ENCODE measurements at places on chromosomes 3 and 15.

DNA sequence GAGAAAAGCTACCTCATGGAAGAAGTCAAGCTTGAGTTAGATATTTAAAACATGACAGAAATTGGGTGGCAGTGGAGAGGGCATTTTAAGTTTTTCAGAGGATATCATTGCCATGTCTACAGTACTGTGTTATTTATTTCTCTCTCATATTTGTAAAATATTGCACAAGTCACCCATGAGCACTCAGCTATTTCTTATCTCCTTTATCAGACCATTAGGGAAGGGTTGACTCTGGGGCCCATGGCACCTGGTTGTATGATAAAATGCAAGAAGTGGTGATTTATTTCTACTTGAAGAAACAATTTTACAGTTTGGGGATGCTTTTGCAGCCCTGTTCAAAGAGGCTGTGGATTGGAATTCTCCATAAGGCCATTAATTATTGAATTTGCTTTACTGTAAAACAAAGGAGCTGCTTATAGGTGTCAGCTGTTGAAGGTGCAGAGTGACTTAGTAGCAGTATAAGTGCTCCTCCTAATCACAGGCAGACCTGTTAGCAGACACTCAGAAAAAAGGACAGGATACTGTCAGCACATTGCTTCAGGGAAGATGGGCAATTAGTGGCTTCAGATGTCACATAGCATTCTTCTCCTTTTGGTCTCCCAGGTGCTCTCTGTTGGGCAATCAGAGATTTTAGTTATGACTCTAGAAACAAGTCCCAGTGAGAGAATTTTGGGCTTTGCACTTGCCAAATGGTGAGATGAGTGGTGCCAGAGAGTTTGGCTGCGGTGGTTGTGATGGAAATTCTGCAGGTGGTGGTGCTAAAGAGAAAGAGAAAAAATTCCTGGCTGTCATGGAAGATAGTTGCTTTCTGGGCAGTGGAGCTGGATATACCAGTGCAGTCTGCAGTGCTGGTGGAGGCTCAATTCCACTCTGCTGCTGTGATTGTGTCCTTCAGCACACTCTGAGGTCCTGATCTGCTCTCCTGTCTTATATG lies 129.7 kb upstream of the ROPN1 start:
- DNase-seq: no peak

DNA sequence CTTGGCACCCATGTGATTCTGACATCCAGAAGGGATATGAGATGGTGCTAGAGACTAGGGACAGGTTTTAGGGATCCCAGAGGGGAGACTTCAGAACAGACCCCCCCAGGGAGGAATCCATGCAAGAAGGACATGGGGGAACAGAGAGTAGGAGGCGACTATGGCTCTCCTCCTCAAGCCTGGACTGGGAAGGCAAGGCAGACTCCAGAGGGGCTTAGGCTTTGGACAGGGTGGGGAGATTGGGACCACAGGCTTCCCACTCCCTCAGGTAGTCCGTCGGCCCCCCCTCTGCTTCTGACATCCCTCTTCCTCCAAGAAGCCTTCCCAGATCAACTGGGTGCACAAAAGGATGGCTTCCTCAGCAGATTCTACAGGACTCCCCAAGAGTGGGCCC lies 3.0 kb upstream of the VIPR1 start:
- DNase-seq: no peak

- no peak for DNase-seq
Measured at GRCh38 chr3:119408243-119408950, 55.0 kb downstream of the TMEM39A start.

DNA sequence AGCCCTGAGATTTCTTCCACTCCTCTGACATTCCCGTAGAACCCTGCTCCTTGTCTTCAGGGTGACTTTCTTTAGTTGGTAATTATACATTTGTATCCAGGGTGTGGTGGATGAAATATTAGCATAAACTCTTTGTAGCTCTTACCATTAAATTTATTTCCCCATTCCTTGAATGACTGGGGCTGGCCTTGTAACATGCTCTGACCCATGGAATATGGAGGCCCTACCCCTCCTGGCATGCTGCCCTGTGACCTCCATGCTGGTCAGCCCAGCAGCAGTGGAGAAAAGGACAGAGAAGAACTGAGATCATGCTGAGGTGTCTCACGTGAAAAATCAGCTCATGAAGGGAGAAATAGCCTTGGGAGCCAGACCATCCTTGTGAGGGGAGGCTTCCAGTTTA lies 96.1 kb upstream of the PROK2 start:
- no peak for DNase-seq

DNA sequence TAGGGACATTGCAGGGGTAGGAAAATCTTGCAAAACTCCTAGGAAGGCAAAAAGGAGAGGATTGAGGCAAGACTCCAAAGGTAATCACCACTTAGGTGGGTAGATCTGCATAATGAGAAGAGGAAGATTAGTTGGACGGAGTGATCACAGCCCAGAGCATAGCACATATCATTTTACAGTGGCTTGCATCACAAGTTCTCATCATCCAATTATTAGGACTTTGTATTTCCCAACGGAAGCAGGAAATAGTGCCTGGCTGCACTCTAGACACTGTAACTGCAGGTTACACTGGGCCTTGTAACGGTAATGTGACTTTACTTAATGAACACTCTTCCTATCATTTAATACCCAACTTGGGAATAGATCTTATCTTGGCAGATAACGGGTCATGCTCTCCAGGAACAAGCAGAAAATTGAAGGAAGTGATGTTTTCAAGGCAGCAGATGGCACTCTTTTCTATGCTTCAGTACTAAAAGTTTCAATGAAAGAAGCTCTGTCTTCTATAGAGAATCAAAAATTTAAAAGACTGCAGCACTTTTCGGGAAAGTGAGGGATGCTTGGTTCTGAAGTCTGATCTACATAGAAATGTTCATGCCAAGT lies 101.9 kb upstream of the KCNMB2 start:
- no peak for DNase-seq

GRCh38 chr3:153897842-153898241 lies 223.3 kb upstream of the ARHGEF26 start:
- no peak for DNase-seq

DNA sequence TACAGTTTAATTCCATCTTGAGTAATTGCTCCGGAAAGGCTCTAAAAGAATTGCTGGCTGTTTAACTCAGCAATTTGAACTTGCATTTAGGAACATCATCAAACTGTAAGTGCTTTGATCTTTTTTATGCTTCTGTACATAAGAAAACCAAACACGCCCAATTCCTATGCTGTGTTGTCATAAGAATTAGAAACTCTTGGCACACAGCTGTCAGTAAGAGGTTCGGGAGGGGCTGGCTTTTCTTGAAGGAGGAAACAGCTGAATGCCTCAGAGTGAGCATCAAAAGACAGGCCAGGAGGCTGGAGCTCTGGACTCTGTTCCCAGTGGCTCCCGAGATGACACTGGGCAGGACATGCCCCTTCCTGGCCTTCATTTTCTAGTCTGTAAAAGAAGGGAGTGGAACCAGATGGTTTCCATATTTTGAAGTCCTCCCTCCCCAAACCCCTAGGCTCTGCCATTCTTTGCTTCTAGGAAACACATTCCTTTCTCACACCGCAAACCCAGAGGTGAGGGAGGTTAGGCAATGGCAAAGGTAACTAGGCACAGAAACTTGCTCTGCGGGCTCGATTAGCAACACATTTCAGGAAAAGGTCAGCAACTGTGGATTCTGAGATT lies 73.7 kb upstream of the DLG1 start:
- DNase-seq: peak; percentile 79

GRCh38 chr3:30476368-30477084 lies 129.9 kb upstream of the TGFBR2 start:
- DNase-seq: no peak

- DNase-seq: no peak
Measured at GRCh38 chr3:148333091-148333490, 364.6 kb upstream of the AGTR1 start.

- DNase-seq: no peak
Measured at GRCh38 chr3:9448071-9448470, 50.7 kb downstream of the SETD5 start.

DNA sequence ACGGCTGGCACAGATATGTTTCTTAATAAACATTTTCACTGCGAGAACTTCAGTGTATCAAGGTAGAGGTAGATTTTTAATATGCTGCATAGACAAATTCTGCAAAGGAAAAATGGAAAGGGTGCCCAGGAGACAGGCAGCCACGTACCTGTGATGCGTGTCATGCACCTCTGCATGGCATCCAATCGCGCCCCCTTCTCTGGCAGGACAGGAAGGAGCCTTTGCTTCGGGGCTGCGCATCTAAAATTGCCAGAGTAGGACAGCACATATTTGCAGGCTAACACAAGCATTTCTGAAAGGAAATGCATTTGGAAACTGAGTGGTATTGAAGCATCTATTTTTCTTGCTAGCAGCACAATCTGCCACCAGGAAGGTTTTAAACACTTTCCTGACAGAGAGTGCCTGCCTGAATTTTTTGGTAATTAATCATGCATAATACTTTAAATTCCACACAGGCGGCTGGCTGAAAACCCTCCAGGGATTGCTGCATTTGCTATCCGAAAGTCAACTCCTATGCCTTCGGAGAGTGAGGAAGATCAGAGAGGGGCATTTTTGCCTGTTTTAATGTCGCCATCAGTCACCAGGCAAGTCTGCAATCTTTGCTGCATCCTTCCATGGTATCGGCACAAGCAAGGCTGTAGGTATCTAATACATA lies 165.1 kb upstream of the ATP10A start:
- DNase-seq: no peak

DNA sequence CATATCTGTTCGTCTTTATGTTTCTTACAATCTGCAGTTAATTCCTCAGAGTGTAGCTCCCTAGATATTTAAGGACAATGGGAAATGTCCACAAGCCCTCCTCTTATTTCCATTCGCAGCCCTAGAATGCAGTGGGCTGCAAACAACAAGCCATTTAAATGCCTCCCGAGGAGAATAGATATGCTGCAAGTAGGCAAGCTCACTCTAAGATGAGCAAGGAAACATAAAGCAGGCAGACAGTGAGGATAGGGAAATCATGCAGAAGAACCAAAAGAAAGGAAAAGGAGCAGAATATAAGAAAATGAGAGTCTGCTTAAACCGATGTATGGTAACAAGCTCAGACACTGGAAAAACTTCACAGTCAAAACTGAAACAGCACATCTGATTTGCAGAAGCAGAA lies 561.9 kb downstream of the GBE1 start:
- DNase-seq: no peak

- DNase-seq: no peak
Measured at GRCh38 chr15:31169558-31169957, 68.0 kb upstream of the TRPM1 start.

DNA sequence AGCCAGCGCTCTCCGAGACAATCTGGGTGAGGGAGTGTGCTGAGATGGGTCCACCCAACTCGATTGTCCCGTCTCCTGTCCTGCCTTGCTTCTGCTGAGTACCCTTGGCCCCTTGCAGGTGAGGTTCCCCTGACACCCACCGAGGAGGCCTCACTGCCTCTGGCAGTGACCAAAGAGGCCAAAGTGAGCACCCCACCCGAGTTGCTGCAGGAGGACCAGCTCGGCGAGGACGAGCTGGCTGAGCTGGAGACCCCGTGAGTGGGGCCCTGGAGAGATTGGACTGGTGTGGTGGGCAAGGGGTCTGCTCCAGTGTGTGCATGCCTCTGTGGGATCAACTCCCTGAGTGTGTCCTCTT lies 23.6 kb downstream of the NBEAL2 start:
- DNase-seq: no peak

DNA sequence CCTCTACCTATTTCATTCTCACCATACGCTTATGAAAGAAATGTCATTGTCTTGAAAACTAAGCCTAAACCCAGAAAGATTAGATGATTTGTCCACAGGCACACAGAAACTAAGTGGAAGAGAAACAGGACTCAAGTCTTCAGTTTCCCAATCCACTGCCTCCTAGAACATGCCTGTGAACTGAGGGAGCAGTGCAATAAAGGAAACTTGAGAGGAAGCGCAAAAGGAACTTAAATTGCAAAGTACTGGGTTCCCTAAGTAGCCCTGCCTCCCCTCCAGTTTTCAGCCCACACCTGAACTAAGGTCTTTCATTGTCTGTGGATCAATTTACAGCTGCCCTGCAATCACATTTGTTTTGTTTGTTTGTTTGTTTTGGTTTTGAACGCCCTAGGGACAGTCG lies 56.7 kb upstream of the TSEN2 start:
- no peak for DNase-seq

DNA sequence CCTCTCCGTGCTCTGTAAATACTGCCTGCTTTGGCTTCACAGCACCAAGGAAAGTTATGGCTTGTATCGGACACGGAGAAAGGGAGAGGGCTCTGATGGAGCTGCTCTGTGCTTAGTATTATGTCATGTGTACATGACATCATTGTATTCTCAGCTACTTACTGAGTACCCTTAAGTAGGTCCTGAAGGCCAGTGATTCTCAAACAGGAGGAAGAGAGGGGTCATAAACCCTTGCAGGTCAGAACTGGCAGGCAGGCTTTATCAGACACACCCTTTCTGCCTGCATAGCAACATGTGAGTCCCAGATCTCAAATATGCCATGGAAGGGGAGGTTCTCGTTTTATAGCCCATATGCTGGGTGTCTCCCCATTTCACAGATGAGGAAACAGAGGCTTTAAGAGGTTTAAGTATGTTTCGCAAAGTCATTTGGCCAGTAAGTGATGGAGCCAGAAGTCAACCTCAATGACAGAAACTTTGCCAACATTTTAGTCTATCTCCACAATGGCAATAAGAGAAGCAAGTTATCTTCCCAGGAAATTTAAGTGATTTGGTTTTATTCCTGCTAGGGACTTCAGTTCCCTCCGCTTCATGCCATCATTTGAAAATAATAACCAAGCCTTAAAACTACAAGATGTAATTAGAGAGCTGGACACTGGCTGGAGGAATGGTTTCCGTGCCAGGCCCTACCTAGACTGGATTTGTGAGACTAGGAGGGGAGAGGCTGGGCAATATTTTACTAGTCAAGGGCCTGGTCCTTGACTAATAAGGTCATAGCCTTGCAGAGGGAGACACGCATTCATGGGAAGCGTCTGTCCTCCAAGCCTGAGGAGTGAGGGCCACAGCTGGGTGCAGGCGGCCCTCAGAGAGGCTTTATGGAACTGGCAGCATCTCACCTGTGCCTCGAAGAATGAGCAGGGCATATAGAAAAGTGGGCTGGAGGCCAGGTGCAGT lies 133.0 kb downstream of the XXYLT1 start:
- DNase-seq: no peak

GRCh38 chr15:84603630-84604379 lies 3.0 kb downstream of the ZSCAN2 start:
- DNase-seq: no peak

DNA sequence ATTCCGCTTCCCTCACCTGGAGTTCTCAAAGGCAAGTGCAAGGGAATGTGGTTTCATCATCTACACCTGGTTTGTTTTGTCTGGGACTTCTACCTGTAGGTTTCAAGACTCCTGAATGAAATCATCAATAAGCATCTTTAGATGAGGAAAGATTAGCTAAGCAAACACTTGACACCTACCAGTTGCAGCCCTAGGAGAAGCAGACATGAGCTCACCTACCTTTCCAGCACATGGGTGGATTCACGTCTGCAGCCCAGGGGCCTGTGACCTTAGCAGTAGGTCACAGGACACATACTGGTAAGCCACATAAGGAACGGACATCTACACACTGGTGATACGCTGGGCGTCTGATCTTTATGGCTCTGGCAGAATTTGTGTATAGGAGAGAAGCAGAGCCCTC lies 26.7 kb downstream of the SLCO2A1 start:
- no peak for DNase-seq

GRCh38 chr3:88151358-88151757 lies 1.6 kb downstream of the C3orf38 start:
- DNase-seq: no peak
